Mammary epithelial cell (primary cell): ENCODE measurements at places on chromosomes 16 and 17. TPM values are rescaled to one million over a fixed set of nuclear protein-coding genes. Genes with fewer than 3 reads are reported as not detected.

The ZDHHC1 gene
- total RNA-seq: 5.3 and 7.8 TPM in 2 replicates

The CLDN6 gene
- total RNA-seq: not detected in 2 replicates

The SPAG5 gene
- 18.2 and 38.9 TPM in 2 replicates for total RNA-seq

The PIPOX gene
- 0.40 TPM in 1 of 2 replicates, not detected in the other for total RNA-seq

The NUPR1 gene
- total RNA-seq: 55.0 TPM

The CHST4 gene
- total RNA-seq: 0.24 TPM in 1 of 2 replicates, not detected in the other

The CIBAR2 gene
- total RNA-seq: not detected

The STX1B gene
- total RNA-seq: 0.33 TPM

The KCNJ18 gene
- not detected in 2 replicates for total RNA-seq

The PGAP6 gene
- 29.8 and 31.3 TPM in 2 replicates for total RNA-seq

The ZSCAN10 gene
- not detected in 2 replicates for total RNA-seq

The CCL2 gene
- total RNA-seq: 3.3 TPM
